NCI-H187 (cell line): ENCODE measurements at places on chromosomes 12 and 14.

DNA sequence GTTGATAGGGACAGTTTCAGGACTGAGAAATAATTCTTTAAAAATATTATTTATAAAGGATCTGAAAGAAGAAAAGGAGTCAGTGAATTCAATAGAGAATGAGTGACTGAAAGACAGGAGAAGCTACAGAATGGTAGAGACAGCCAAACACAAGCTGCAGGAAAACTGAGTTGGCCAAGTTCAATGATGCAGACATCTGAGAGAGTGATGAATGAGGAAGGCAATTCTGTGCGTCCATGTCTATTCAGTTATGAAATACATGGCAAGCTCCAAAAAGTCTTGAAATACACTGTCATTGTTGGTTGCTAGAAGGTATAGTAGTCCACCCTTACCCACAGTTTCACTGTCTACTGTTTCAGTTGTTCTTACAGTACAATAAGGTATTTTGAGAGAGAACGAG lies 6.8 kb downstream of the LRRC74A start:
- DNase-seq = no peak

DNA sequence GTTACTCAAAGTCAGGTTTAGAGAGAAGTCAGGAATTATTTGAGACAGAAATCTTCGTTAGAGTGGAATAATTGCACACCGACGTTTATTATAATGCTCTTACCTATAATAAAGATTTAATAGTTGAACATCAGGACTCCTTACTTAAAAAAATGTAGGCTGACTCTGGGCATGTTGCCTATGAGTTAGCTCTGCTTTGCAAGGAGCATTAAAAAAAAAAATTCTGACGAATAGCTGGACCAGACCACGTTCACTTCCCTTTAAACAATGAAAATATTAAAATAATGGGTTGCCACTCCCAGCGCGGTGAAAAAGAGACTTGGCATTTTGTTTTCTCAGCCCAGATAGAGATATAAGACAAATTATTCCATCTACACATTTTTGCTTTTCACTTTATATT lies 574 bp upstream of the FANCM start:
- DNase-seq = no peak

DNA sequence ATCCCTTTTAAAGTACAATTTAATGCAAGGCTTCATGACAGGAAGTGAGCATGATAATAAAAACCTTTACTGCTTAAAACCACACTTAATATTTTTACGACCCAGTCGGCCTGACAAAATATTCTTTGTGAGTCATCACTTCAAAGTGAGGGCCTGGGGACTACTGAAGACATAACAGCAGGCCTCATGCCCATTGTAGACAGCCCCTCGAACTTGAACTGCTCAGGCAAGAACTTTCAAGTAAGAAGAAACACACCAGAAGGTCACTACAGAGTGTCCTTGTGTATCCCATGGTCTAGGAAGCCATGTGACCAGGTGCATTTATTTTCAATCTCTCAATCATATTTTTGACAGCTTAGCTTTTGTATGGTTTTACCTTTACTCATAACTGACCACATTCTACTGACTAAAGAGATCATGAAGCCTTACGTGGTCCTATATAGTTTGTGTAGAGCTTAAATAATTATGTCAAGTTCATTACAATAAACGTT lies 61.4 kb upstream of the MANSC4 start:
- no peak for DNase-seq

GRCh38 chr14:89910691-89911009 lies 43.9 kb downstream of the EFCAB11 start:
- no peak for DNase-seq

- no peak for DNase-seq
These were observed 54.3 kb upstream of the RIN3 start for GRCh38 chr14:92459030-92459949.

GRCh38 chr14:23052671-23053070 lies 4.6 kb downstream of the CDH24 start:
- DNase-seq = no peak

DNA sequence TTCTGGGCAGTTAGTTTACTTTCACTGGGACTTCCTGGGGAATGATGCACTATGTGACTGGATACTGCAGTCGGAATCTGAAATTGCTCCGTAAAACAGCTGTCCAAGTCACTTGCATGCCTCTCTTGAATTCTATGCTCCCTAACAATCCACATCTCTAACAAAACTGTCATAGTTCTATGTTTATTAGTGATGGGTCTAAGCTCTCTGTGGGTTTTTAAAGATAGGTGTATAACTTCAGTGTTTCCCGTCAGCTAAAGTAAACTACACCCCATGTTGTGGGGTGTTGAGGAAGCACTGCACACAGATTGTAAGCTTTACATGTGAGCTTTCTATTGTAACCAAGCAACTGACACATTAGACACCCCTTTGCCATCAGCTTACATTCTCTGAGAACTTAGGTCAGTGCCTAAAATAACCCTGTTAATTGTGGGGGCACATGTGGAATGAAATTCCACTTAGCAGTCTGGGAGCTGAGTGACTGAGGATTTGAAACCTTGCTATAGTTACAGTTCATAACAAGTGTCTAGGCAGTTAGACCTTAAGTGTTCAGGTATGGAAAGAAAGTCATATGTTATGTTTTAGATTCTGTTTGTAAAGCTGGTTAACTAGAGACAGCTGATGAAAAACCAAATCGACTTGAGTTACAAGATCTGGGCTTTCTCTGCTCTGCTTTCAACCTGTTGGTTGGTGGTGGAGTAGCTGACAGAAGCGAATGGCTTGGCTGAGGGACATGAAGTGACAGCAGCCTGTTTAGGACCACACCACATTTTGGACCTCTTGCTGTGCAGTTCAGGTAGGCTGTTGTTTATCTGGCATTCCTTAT lies 165.7 kb downstream of the AKAP6 start:
- no peak for DNase-seq

DNA sequence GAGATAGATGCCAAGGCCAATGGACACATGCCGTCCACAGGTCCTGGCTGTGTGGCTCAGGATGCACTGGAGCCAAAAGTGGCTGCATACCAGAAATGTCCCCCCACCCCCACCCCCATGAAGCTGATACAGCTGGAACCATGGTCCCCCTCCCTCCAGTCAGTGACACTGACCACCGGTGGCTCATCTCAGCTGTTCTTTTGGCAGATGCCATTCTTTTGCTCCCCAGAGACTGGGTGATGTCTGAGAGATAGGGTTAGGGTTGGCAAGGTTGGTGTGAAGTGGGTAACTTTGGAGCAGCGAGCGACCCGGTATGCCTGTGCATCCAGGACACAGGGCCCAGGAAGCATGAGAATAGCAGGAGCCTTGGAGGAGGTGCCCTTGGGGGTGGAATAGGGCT lies 285.6 kb downstream of the CACNA1C start:
- DNase-seq = no peak

DNA sequence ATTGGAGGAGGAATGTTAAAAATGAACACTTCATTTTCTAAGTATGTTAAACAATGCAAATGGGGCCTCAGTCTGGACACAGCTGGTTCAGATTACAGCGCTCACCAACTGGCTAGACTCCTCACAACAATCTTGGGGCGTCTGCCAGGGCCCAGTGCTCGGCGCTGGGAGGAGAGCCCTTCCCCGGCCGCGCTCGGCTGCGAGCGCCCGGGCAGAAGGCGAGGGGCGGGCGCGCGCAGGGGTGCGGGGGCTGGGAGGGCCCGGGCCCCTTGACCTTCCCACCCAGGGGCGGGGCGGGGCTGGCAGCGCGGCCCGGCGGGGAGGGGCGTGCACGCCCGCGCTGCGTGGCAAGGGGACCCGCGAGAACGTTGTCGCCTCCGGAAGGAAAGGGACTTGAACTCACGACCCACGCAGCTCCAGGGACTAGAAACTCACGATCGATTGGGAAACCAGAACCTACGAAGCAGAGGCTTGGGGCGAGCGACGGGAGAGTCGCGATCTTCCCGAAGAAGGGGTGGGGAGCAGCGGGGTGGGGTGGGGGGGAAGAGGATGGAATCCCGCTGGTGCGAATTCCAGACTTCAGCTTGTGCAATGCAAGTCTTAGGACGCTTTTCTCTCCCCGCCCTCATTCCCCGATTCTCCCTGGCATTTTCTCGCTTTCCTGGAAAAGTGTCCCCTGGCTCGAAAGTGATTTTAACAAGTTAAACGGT lies at the start of gene FBLN5:
Gene FBLN5 (minus strand): TSS at position 220 of the 710 bp plus-strand sequence. CDS start 465 bp downstream, outside the sequence.
- no peak for DNase-seq
